Progenitor cell of endocrine pancreas (in vitro differentiated cells): ENCODE measurements at places on chromosomes 13 and 19. TPM values are rescaled to one million over a fixed set of nuclear protein-coding genes. Genes with fewer than 3 reads are reported as not detected.

- no peak overlapping the region for H3K4me3 ChIP-seq
- peaks cover 24% of the 10 kb centered on the region for H3K4me1 ChIP-seq
- DNase-seq, result no peak
Observed at GRCh38 chr13:114319441-114319913, 5.2 kb downstream of the CHAMP1 start.

DNA sequence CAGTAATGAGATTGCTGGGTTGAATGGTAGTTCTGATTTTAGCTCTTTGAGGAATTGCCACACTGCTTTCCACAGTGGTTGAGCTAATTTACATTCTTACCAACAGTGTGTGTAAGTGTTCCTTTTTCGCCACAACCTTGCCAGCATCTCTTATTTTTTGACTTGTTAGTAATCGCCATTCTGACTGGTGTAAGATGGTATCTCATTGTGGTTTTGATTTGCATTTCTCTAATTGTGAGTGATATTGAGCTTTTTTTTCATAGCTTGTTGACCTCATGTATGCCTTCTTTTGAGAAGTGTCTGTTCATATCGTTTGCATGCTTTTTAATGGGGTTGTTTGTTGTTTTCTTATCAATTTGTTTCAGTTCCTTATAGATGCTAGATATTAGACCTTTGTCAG, 245.0 kb downstream of the MTUS2 start:
- no peak overlapping the region for H3K27ac ChIP-seq
- no peaks in the 10 kb centered on the region for H3K36me3 ChIP-seq
- no peak overlapping the region for H3K4me3 ChIP-seq
- no peak for DNase-seq

Gene MEGF8
- total RNA-seq, result 51.9 and 61.7 TPM in 2 replicates

Gene TMEM190
- 2.3 and 4.3 TPM in 2 replicates for total RNA-seq

Gene TEX26
- total RNA-seq, result not detected in 2 replicates

GRCh38 chr19:27794494-27795042, 1418.4 kb downstream of the UQCRFS1 start:
- H3K4me1 ChIP-seq, result peaks cover 10% of the 10 kb centered on the region
- no peaks in the 10 kb centered on the region for H3K27me3 ChIP-seq
- H3K27ac ChIP-seq, result peak overlapping the region; percentile 95
- DNase-seq, result no peak

GRCh38 chr13:100954430-100955305, 280.1 kb upstream of the TMTC4 start:
- H3K36me3 ChIP-seq, result no peaks in the 10 kb centered on the region
- H3K4me1 ChIP-seq, result no peaks in the 10 kb centered on the region
- no peaks in the 10 kb centered on the region for H3K27me3 ChIP-seq
- no peak overlapping the region for H3K4me3 ChIP-seq
- no peak for DNase-seq

GRCh38 chr19:4638317-4638716, 999 bp upstream of the TNFAIP8L1 start:
- H3K27me3 ChIP-seq, result peaks cover 19% of the 10 kb centered on the region
- no peak for DNase-seq
- no peak overlapping the region for H3K4me3 ChIP-seq
- peaks cover 3% of the 10 kb centered on the region for H3K4me1 ChIP-seq

Gene SYNE4
- 32.8 and 33.2 TPM in 2 replicates for total RNA-seq

- H3K27ac ChIP-seq, result no peak overlapping the region
- no peak overlapping the region for H3K4me3 ChIP-seq
- no peaks in the 10 kb centered on the region for H3K36me3 ChIP-seq
- peaks cover 86% of the 10 kb centered on the region for H3K27me3 ChIP-seq
- H3K4me1 ChIP-seq, result peaks cover 26% of the 10 kb centered on the region
Observed at GRCh38 chr13:31090096-31090495, 71.6 kb downstream of the HSPH1 start.

Gene IL11
- 2.2 and 2.8 TPM in 2 replicates for total RNA-seq

Gene LILRA1
- not detected in 2 replicates for total RNA-seq

GRCh38 chr13:111203736-111204389, 88.8 kb downstream of the ARHGEF7 start:
- no peak overlapping the region for H3K4me3 ChIP-seq
- H3K27me3 ChIP-seq, result no peaks in the 10 kb centered on the region
- peaks cover 12% of the 10 kb centered on the region for H3K36me3 ChIP-seq
- DNase-seq, result no peak
- H3K27ac ChIP-seq, result peak overlapping the region; percentile 58

Gene DZIP1
- 35.4 and 40.1 TPM in 2 replicates for total RNA-seq

Gene ZNF773
- total RNA-seq, result 8.4 and 8.7 TPM in 2 replicates

- no peaks in the 10 kb centered on the region for H3K36me3 ChIP-seq
- no peak overlapping the region for H3K27ac ChIP-seq
- peak; percentile 13 for DNase-seq
- no peaks in the 10 kb centered on the region for H3K27me3 ChIP-seq
Observed at GRCh38 chr13:47564041-47564440, 437.0 kb downstream of the SUCLA2 start.
